ENCODE measurements at places on chromosomes 1 and 21.

GRCh38 chr1:181099152-181100014, 10.9 kb downstream of the IER5 start:
- DNase-seq, result peak; percentile 21

GRCh38 chr1:62111084-62111483, 83.6 kb upstream of the L1TD1 start:
- DNase-seq, result no peak

- DNase-seq, result no peak
Observed at GRCh38 chr21:38819719-38820159, 14.0 kb downstream of the ETS2 start.

DNA sequence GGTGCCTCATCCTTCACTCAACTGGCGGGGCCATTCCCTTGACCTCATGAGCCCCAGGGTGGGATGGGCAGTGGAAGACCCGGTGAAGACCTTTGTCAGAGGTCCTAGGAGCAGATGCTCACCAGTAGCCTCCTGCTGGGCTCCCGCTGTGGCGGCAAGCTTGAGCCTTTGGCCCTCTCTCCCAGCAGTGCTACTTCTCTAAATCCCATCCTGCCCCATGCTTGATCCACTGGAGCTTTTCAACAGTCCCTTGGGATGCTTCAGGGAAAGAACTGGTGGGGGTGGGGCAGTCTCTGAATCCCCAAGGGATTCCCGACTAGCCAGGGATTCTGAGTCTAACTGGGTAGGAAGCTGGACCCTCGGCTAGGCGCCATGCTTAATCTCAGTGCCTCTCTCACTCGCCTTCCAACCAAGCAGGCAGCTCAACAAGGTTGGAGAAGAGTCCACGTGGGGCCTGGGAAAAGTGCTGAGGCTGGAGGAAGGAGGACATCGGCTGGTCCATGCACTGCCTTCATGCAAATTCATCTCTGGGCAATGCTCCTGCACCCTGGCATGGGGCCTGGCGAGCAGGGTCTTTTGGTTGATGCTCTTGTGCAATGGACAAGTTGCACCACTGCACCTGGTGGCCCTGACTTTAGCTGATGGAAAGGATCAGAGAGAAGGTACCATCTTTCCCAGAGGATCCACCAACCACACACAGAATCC, 190.3 kb downstream of the GRIK3 start:
- DNase-seq, result no peak

Data from stimulated activated CD4-positive, alpha-beta T cell treated with anti-CD3 and anti-CD28 coated beads, TNF-alpha, amount 100 ng/mL, for 48 hours (primary cell).